ENCODE measurements at places on chromosomes 5 and 9.
A peak's percentile ranks its signal among the peaks of the same experiment; 100 is the strongest.

DNA sequence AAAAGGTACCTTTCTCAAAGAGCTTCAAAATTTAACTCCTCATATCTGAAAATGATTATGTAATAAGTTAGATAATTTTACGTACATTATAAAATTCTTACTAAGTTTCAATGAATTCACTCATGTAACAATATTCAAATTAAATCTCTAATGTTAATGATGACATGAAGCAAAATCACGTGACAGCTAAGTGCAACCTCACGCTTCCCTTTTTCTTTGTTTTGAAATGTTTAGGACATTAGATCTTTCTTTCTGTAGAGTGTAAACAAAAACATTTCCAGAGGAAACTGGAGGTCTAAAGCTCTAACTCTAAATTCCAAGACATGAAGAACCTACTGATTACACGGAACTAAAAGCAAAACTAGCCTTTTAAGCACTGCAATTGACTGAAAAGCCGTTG lies 227.3 kb upstream of the TBCA start:
- DNase-seq: no peak
- no peaks in the 10 kb centered on the region for H3K4me1 ChIP-seq
- no peak overlapping the region for H3K27ac ChIP-seq
- no peak overlapping the region for H3K4me3 ChIP-seq
- H3K36me3 ChIP-seq: peaks cover 4% of the 10 kb centered on the region
- H3K27me3 ChIP-seq: no peaks in the 10 kb centered on the region

GRCh38 chr9:133155156-133155555 lies 8.6 kb downstream of the GBGT1 start:
- no peak overlapping the region for H3K4me3 ChIP-seq
- H3K27ac ChIP-seq: no peak overlapping the region
- no peak for DNase-seq
- no peaks in the 10 kb centered on the region for H3K27me3 ChIP-seq
- H3K36me3 ChIP-seq: peaks cover 3% of the 10 kb centered on the region
- no peaks in the 10 kb centered on the region for H3K4me1 ChIP-seq

DNA sequence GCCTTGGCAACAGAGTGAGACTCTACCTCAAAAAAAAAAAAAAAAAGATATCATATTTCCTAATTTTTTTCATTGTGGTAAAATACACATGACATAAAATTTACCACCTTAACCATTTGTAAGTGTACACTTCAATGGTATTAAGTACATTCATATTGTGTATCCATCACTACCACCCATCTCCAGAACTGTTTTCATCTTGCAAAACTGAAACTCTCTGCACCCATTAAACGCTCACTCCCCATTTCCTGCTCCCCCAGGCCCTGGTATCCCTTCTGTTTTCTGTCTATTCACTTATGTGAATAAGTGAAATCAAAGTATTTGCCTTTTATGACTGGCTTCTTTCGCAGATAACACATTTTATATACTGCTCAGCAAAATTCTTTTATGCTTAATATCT lies 12.8 kb downstream of the LRRC8A start:
- no peak overlapping the region for H3K27ac ChIP-seq
- DNase-seq: no peak
- peaks cover 47% of the 10 kb centered on the region for H3K36me3 ChIP-seq
- peaks cover 38% of the 10 kb centered on the region for H3K4me1 ChIP-seq
- H3K4me3 ChIP-seq: no peak overlapping the region
- H3K27me3 ChIP-seq: no peaks in the 10 kb centered on the region

- H3K4me1 ChIP-seq: no peaks in the 10 kb centered on the region
- H3K36me3 ChIP-seq: no peaks in the 10 kb centered on the region
- no peak for DNase-seq
- no peak overlapping the region for H3K27ac ChIP-seq
- no peak overlapping the region for H3K4me3 ChIP-seq
Observed at GRCh38 chr5:65172486-65173129, 309.1 kb downstream of the ADAMTS6 start.

- no peak overlapping the region for H3K4me3 ChIP-seq
- no peak overlapping the region for H3K27ac ChIP-seq
- H3K4me1 ChIP-seq: no peaks in the 10 kb centered on the region
- no peaks in the 10 kb centered on the region for H3K27me3 ChIP-seq
Observed at GRCh38 chr5:16390825-16391224, 74.8 kb downstream of the ZNF622 start.

- H3K27me3 ChIP-seq: no peaks in the 10 kb centered on the region
- DNase-seq: no peak
- H3K36me3 ChIP-seq: no peaks in the 10 kb centered on the region
- H3K4me1 ChIP-seq: no peaks in the 10 kb centered on the region
- H3K4me3 ChIP-seq: no peak overlapping the region
Observed at GRCh38 chr5:120779674-120780073, 315.6 kb downstream of the PRR16 start.

DNA sequence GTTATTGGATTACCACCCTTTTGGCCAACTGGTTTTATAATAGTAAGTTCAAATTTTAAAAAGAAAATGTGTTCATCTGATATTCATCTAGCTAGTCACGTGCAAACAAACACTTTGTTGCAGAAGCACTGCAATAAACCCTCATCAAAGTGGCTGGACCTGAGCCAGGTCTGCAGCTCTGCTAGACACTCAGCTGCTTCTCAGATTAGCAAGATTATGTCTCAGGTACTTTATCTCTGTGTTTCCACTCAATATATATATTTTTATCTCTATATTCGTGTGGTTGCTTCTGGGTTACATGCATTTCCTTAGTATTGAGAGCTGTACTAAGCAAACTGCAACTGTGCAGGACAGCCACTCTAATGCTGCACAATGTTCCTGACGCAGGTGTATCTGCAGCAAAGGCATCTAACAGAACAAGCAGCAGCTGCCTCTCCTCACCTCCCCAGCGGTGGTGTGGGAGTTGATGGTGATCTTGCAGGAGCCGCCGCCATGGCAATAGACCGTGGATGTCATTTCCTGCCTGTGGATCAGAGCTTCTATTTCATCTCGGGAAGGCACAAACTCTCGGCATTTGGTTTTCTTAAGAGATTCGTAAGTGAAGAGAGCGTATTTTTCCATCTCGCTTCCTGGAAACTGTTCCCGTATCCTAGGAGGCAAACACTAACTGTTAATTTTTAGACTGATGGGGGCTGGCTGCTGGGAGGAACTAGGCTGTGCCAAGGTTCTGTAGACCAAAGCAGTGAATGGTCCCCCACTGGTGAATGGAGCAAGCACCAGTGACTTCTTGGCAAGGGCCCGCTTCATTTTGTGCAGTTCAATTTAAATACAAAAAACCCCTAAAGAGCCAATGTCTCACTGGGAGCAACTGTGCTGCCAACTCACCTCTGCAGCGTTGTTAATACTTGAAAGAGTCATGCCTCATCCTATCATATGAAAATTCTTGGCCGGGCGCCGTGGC lies 56.7 kb upstream of the RETREG1 start:
- no peak overlapping the region for H3K27ac ChIP-seq
- H3K4me1 ChIP-seq: peaks cover 6% of the 10 kb centered on the region
- no peak overlapping the region for H3K4me3 ChIP-seq
- no peaks in the 10 kb centered on the region for H3K27me3 ChIP-seq
- no peak for DNase-seq
- H3K36me3 ChIP-seq: peaks cover 16% of the 10 kb centered on the region

DNA sequence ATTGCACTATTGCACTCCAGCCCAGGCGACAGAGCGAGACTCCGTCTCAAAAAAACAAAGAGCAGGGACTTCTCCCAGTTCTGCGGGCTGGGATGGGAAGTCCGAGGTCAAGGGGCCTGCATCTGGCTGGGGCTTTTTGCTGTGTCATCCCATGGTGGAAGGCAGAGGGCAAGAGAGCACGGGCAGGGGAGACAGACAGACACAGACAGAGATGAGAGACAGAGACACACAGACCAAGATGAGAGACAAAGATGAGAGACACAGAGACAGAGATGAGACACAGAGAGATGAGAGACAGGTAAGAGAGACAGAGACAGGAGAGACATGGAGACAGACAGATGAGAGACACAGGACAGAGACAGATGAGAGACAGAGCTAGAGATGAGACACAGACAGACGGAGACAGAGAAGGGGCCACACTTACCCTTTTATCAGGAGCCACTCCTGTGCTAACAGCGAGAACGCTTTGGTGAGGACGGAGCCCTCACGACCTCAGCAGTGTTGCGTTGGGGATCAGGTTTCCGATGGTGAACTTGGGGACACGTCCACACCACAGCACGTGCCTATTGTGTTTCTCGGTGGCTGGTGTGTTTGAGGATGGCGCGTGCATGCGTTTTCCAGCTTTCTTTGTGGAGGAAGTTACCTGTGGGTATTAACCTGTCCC lies 8.9 kb upstream of the TOR4A start:
- no peak overlapping the region for H3K4me3 ChIP-seq
- H3K27ac ChIP-seq: peak overlapping the region; percentile 81
- DNase-seq: no peak
- no peaks in the 10 kb centered on the region for H3K27me3 ChIP-seq
- H3K36me3 ChIP-seq: peaks cover 15% of the 10 kb centered on the region

DNA sequence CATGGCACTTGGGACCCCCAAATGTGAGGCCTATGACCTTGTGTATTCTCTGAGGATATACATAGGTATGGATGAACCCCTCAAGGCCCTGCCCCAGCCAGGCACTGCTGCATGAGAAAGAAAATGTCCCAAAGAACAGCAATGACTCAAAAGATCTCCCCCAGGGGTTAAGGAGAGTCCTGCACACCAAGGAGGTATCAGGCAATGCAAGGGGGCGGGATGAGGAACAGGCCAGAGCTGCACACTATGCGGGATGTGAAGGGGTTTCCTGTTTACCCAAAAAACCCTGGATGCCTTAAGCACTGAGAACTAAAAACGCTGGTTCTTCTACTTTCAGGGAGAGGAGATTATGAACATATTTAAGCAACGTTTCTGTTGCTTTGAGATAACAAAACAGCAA lies 3.4 kb downstream of the RAPGEF1 start:
- no peak for DNase-seq
- peak overlapping the region; percentile 84 for H3K27ac ChIP-seq
- H3K36me3 ChIP-seq: no peaks in the 10 kb centered on the region
- peak overlapping the region; percentile 1 for H3K4me3 ChIP-seq

GRCh38 chr5:84292788-84293653 lies 91.7 kb downstream of the EDIL3 start:
- H3K27me3 ChIP-seq: no peaks in the 10 kb centered on the region
- no peak for DNase-seq
- no peaks in the 10 kb centered on the region for H3K4me1 ChIP-seq
- H3K4me3 ChIP-seq: no peak overlapping the region

DNA sequence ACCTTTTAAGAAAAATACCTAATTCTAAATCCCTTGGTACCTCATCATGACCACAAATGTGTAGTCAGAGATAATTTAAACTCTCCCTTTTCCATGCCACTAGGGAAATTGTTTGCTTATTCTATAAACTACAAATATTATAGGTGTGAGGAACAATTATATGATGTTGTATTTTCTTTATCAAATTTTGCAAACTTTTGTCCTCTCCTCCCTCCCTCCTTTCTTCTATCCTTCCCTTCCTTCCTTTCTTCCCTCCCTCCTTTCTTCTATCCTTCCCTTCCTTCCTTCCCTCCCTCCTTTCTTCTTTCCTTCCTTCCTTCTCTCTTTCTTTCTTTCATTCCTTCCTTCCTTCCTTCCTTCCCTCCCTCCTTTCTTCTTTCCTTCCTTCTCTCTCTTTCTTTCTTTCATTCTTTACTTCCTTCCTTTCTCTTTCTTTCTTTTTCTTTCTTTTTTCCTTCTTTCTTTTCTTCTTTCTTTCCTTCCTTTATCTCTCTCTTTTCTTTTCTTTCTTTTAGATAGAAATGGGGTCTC lies 41.2 kb downstream of the SPZ1 start:
- no peak overlapping the region for H3K4me3 ChIP-seq
- H3K27ac ChIP-seq: no peak overlapping the region
- no peaks in the 10 kb centered on the region for H3K4me1 ChIP-seq
- H3K36me3 ChIP-seq: no peaks in the 10 kb centered on the region
- no peak for DNase-seq
- H3K27me3 ChIP-seq: no peaks in the 10 kb centered on the region

DNA sequence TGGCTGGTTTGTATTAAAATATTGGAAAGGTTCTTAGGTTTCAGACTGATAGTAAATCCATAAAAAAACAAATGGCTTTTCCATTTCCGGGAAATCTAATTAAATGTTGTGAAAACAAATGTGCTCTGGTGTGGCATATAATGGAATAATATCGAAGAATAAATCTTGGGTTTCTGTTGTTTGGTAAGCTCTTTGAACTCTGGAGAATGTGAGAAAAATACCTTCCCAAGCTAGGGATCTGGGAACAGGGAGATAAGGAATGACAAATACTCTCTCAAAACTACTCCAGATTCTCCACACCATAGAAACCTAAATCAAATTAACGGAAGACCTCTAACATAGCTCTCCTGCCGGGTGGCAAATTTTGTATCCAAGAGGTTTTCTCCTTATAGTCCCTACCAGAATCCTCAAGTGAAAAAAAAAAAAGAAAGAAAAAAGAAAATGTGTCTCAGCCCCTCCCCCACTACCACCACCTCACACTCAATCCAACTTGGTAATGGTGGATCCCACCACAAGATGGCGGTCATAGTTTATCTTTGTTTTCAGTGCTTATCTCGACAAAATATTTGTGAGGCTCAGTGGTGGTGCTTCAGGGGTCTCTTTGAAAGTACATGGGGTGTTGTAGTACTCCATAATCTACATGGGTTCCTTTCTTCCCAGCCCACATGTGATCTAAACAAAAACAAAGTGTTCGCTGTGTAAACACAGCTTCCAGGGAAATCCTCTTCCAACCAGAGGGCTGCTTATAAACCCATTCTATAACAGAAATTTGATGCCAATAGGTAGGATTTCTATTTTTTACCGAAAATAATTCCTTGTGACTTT lies 54.5 kb upstream of the FST start:
- no peaks in the 10 kb centered on the region for H3K36me3 ChIP-seq
- no peaks in the 10 kb centered on the region for H3K4me1 ChIP-seq
- no peaks in the 10 kb centered on the region for H3K27me3 ChIP-seq
- no peak overlapping the region for H3K4me3 ChIP-seq
- no peak overlapping the region for H3K27ac ChIP-seq

- no peaks in the 10 kb centered on the region for H3K36me3 ChIP-seq
- H3K4me3 ChIP-seq: no peak overlapping the region
- H3K27ac ChIP-seq: no peak overlapping the region
- no peak for DNase-seq
- no peaks in the 10 kb centered on the region for H3K27me3 ChIP-seq
Observed at GRCh38 chr9:98887918-98888510, 55.7 kb upstream of the COL15A1 start.

DNA sequence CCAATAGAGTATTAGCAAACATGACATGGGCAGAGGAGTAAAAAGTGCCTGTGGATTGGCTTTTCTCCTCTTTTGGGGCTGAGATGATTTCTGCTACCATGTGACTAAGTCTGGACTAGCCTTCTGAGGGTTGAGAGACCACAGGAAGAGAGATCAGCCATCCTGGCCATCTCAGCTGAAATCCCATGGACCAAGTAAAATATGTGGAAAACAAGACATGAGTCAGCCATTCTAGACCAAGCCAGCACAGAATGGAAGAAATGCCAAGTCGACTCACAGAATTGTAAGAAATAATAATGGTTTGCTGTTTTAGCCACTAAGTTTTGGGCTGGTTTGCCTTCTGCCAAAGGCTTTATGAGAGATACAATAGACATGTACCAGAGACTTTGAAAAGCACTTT lies 377.8 kb downstream of the CHSY3 start:
- no peaks in the 10 kb centered on the region for H3K4me1 ChIP-seq
- H3K27me3 ChIP-seq: no peaks in the 10 kb centered on the region
- DNase-seq: no peak
- no peaks in the 10 kb centered on the region for H3K36me3 ChIP-seq
- no peak overlapping the region for H3K4me3 ChIP-seq
- H3K27ac ChIP-seq: no peak overlapping the region

All from upper lobe of left lung (tissue), 6 donors.